ENCODE measurements at places on chromosomes 5 and 9.

- no peak for DNase-seq
These were observed 65.2 kb downstream of the TRIO start for GRCh38 chr5:14208071-14209021.

GRCh38 chr5:104016646-104017045 is 454.1 kb upstream of the NUDT12 start:
- no peak for DNase-seq

DNA sequence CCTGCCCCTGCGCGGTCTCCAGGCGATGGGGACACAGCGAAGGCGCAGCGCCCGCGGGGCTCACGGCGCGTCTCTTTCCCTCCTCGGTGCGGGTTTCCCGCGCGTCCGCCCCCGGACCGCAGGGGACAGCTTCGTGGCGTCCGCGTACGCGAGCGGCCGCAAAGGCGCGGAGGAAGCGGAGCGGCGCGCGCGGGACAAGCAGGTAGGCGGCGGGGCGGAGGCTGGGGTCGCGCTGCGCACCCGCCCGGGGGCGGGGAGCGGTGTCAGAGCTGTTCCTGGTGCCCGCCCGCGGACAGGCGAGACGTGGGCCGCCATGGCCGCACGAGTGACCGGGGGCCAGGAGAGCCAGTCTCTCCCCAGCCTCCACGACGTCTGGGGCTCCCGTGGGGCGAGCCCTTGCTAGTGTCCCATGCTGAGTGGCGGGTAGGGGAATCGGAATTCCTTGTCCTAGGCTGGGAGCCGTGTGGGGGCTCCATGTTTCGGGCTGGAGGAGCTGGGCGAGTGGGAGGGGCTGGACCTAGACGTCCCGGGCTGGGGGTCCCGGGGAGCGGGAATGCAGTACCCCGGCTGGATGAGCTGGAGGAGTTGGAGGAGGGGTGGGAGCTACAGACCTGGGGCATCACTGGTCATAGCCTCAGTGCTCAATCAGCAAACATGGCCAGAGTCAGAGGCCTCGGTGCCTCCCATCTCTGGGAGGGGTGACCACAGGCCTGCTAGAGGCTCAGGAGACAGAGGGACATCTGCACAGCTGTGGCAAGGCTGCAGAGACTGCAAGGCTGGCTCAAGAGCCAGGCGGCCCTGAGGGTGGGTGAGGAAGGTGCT is 968 bp downstream of the NKD2 start:
- no peak for DNase-seq

DNA sequence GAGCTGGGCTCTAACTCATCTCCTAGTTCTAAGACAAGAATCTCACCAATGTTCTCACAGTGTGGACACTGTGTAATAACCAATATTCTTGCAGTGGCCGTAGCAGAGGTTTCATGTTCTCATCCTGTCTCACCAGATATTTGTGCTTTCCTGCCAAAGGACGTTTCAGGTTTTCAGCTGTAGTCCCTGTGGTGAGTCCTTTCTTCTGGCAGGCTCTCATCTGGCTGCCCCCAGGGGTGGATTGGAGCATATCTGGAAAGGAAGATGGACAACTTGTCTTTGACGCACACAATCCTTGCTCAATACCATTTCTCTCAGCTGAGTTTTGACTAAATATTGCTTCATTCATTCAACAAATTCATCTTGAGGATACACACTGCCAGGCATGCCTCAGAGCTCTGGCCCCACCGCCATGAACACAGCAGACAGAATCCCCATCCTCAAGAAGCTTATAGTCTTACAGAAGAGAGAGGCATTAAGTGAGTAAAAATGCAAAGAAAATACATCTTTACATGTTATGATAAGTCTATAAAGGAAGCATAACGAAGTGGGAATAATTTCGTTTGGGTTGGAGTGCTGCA is 33.8 kb upstream of the NEURL1B start:
- DNase-seq, result no peak

DNA sequence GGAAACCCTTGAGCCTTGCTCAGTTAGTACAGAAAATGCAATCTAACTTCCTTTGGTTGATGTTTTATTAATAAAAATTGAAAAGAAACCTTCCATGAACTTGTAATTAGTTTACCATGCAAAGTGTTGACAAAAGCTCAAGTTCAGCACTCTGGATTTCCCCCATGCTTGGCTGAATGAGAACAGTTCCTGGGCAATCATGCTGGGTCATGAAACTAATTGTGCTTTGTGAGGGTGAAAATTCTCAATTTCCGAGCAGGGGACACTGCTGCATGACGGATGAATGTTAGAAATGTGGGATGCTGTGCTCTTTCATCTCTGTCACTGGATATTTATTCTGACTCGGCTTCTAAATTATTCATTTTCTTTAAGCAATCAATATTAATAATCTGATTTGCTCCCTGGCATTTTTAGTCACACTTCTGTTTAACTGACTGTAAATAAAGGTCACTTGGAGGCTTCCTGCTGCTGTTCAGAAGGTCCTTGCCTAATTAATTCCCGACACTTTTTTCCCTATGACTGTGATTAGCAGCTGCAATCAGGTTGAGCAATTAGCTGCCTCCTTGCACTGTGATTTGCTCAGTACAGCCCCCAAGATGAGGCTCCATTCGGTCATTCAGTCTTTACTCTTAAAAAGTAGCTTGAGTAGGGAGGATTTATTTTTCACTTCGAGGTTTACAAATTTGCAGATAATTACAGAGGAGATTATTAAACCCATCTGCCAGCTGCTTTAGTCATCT is 678.1 kb upstream of the ZNF608 start:
- DNase-seq, result no peak

DNA sequence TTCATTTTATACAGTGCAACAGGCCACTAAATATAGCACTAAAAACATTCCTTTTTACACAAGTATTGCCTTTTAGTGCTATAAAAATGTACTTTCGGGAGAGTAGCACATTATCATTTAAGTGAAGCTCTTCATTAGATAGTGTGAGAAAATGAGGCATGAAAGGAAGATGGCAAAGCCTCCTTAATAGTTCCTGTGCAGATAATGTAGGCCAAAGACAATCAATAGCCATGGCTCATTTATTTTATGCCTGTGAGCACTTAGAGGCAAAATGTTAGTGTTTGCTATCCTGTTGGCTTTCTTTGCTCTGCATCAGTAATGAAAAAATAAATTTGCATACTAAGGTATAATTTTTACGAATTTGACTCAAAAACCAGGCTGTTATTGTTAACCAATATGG is 929.5 kb upstream of the C9orf72 start:
- DNase-seq, result no peak

DNA sequence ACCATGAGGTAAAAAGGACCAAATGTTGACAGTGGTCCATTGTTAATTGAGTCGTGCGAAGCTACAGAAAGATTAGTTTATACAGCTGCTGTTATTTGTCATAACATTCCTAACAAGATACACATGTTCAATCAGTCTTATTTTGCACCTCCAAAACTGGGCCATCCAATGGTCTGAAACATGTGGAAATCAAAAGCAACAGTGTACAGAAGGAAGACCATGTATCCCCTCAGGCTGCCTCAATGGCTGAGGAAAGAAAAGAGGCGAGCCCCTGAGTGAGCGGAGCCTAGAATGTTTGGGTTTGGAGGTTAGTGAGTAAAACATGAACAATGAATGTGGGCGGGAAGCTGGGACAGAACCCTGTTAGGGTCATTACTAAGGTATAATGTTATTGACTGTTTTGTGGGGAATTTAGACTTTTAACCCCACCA is 35.6 kb downstream of the NFIB start:
- no peak for DNase-seq

- DNase-seq, result no peak
These were observed 10.8 kb downstream of the DMRTA1 start for GRCh38 chr9:22457448-22457847.

- DNase-seq, result no peak
These were observed 1125.4 kb downstream of the EFNA5 start for GRCh38 chr5:106545325-106545724.

DNA sequence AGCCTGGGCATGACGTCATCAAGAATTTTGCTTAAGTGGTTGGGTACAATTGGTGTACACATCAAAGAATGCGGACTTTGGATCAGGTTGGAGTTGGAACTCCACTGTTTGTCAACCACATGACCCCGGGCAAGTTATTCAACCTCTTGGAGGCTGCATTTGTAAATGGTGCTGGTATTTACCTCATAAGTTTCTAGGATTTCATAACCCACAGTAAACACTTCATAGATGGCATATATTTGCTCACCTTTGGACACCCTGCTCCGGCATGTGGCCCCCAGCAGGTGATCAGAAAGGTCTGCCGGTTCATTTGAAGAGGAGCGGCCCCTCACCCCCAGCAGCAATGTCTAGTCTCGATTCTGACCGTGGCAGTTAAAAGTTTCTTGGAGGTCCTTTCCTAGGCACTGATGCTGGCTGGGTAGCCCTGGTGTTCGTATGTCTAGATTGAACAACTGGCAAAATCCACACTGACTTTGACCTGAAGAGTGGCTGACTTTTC is 60.6 kb downstream of the IL6ST start:
- DNase-seq, result no peak

DNA sequence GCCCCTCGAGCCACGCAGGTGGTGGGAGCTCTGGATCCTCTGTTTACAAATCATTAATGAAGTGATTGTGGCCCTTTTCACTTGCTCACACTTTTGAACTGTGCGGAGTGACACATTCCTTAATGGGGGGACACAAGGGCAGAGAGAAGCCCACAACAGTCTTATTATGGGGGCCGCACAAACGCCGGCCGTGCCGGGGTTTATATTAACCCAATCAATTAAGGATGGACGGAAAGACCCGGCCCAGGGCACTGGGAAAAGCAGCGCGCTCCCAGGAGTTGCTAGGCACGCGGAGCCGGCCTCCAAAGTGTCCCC is 634.8 kb downstream of the IRX1 start:
- no peak for DNase-seq

DNA sequence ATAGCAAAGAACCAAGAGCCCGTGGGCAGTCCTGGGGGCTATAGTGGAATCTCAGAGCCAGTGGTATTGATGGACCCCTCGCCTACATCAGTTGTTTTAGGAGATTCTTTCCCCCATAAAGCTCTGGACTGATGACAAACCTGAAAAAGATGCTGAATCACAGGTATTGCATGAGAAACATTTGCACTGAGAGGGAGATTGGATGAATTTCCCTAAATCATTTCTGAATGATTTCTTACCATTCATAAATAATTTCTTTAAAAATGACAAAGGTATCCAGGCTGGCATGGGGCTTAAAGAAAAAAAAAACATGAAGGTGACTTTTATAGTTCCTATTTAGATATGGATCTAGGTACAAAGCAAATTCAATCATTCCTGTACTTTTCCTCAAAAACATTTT is 54.0 kb upstream of the SLIT3 start:
- DNase-seq, result no peak

- DNase-seq, result no peak
These were observed 147.5 kb upstream of the FBXL17 start for GRCh38 chr5:108529381-108529780.

DNA sequence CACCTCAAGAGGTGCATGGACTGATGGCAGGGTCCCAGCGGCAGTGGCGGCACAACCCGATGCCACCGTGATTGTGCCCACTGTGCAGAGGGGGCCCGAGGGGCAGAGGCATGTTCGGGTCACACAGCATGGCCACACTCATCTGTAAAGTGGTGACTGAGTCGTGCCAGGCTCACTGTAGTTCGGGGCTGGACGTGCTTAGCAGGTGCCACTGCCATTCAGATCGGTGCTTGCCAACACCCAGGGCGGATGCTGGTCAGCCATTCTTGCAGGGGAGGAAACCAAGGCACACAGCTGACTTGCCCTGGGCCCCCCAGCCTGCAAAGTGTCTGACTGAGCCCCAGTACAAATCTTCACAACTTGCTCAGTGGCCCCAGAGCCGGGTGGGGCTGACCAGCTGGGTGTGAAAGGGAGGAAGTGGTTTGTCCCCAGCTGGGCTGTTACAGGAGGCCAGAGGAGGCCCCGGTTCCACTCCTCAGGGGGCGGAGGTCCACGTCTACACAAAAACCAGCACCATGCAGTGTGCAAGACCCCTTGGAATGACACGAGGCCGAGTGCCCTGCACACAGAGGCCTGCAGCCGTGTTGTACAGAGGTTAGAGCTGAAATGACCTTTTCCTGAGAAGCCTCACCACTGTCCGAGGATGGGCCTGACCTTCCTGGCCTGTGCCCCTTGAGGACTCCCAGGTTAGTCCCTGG is 17.9 kb downstream of the FGD3 start:
- no peak for DNase-seq

- no peak for DNase-seq
These were observed 32.5 kb upstream of the FAM120A start for GRCh38 chr9:93419023-93419422.

DNA sequence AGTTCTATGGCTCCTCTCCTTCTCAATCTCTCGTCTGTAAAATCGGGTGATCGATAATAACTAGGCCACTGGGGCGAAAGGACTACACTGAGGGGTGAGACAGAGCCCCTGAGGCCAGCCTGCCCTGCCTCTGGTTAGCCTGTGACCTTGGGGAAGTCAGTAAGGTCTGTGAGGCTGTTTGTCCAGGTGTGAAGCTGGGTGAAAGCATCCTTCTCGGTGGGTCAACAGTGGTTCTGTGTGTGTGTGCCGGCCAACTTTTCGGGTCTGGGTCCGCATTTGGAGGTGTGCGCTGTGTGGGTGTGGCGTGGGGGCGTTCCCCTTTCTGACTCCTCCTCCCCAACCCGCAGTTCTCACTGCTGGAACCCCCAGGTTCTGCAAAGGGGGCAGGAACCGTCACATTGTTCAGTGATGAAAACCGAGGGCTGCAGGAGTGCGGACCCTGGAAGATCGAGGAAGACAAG is 5.0 kb upstream of the RNF44 start:
- no peak for DNase-seq

GRCh38 chr9:110255463-110256379 is 586 bp downstream of the TXN start:
- DNase-seq, result no peak

DNA sequence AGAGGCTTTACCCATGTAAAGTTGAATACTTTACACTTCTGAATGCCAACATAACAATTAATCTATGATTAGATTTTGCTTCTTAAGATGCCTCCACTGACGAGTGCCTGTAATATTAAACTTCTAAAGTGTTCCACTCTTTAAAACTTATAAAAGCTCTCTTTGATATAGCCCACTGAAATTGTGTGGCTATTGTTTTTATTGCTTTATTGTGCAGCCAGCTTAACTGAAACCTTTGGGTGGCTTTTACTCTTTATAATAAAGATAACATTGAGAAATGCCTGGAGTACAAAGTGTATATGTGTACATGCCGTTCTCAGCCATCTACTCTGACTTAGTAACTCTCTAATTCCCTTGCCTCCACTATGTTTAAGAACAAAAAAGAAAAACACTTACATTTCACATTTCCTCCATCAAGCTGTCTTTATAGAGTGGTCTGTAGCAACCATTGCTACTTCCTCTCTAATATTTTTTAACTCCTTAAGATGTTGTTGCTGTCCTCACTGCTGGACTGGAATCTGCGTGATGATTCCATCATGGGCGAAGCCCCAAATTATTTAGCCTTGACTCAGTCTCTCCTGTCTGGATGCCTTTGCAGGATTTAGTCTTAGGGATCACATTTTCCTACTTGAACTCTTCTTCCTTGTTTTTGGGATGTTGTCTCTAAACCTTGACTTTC is 9.1 kb downstream of the PIK3R1 start:
- DNase-seq, result no peak

GRCh38 chr5:64166201-64166959 is 737 bp downstream of the RNF180 start:
- no peak for DNase-seq
